ENCODE measurements at places on chromosomes 5 and 9.

- peak; percentile 31 for DNase-seq
These were observed 69.3 kb downstream of the HSD17B3 start for GRCh38 chr9:96232539-96233241.

DNA sequence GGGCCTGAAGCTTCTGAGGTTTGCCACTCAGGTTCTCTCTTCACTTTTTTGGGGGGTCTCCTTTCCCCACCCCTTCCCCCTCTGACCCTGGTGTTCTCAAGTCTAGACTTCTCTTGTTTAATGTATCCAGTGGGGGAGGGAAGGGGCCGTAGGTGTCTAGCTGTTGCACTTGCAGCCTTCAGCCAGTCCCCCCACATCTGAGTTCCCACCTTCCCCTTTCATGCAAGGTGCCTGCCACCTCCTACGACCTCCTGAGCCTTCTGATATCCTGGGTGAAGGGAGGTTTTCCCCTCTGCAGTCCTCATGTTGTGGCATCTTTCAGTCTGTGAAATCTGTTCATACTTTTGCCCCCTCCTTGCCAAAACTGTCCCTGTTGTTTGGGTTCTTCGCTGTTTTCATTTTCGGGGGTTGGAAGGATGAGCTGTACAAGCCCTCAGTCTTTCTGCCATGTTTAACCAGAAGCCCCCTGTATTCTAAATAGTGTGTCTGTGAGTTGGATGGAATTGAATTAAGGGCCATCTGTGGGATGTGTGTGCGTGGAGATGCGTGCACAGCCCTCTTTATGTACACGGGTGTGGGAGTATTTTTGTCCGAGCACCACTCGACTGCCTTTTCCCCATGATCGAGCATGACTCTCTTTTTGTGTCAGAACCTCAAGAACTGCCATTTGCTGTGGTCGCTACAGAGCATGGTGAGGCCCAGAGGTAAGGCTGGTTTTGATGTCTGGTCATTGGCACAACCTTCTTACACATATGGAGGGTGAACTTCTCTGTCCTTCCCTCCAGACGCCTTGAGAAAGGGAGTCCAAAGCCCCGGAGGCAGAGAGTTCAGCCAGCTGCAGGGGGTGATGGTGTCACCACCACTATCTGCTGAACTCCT, 23.6 kb downstream of the PRRC2B start:
- DNase-seq = no peak

GRCh38 chr5:76638479-76638878, 15.3 kb upstream of the F2RL2 start:
- DNase-seq = no peak

- DNase-seq = no peak
These were observed 536.5 kb upstream of the ZNF462 start for GRCh38 chr9:106326493-106326892.

DNA sequence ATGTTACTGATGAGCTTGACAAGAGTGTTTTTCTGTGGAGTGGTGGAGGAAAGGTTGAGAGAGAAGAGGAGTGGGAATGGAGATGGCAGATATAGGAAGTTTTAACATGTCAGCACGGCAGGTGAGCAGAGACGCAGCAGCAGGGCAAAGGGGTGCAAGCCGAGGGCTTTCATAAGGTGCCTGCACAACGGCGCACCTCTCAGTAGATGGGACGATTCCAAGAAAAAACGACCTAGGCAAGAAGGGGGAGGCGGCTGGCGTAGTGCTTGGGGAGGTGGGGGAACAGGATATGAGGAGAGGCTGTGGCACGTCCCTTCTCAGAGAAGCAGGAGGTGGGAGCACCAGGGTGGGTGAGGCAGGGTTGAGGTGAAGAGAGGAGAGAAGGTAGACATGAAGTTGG, 24.5 kb downstream of the ARPC5L start:
- DNase-seq = no peak

DNA sequence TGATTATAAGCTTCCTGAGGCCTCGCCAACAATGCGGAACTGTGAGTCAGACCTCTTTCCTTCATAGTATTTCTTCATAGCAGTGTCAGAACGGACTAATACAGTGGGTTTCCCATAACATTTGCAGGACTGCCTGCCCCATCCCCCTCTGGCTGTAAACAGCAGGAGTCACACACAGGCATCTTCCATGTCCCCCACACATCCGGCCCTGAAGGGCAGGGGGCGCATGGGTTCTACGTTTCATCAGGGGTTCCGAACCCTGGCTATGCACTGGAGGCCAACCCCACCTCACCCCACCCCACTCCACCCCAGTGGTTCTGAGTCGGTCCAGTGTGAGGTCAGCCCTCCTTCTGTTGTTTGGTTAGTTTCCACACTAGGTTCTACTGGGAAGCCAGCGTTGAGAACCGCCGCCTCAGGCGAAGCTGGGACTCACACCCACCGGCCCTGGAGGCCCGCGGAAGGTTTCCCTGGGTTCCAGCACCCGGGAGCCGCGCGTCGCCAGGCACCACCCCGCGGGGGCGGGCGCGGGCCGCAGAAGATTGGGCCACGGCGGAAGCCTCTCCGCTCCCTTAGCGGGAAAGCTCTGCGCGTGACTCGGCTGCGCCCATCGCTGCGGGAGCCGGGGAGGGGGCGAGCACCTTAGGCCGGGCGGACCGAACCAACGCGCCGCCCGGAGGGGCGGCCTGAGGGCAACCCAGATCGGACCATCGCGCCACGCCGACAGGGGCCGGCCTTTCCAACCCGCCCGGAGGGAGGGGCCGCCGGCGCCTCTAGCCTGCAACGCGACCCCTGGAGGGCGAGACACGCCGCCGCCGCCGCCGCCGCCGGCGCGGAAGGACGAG, at the start of gene RUSC2:
TSS of gene RUSC2 (plus strand) at position 799 of the 842 bp plus-strand sequence. CDS start 56,411 bp downstream, outside the sequence.
- peak; percentile 91 for DNase-seq

Data from endothelial cell (in vitro differentiated cells).